ENCODE measurements at places on chromosomes 11 and 22. TPM values are rescaled to one million over a fixed set of nuclear protein-coding genes. Genes with fewer than 3 reads are reported as not detected.

Gene GSTT2B
- 2.1 TPM for total RNA-seq

Gene GPR83
- 0.34 TPM for total RNA-seq

Gene SOX10
- 279 TPM for total RNA-seq

Gene MAPK8IP2
- 30.4 TPM for total RNA-seq

Gene MAPK8IP1
- total RNA-seq, result 38.7 TPM

Gene FOLH1
- total RNA-seq, result not detected

Gene SRPRA
- 74.6 TPM for total RNA-seq

Gene SLC5A1
- not detected for total RNA-seq

Gene GLYATL2
- 2.3 TPM for total RNA-seq

DNA sequence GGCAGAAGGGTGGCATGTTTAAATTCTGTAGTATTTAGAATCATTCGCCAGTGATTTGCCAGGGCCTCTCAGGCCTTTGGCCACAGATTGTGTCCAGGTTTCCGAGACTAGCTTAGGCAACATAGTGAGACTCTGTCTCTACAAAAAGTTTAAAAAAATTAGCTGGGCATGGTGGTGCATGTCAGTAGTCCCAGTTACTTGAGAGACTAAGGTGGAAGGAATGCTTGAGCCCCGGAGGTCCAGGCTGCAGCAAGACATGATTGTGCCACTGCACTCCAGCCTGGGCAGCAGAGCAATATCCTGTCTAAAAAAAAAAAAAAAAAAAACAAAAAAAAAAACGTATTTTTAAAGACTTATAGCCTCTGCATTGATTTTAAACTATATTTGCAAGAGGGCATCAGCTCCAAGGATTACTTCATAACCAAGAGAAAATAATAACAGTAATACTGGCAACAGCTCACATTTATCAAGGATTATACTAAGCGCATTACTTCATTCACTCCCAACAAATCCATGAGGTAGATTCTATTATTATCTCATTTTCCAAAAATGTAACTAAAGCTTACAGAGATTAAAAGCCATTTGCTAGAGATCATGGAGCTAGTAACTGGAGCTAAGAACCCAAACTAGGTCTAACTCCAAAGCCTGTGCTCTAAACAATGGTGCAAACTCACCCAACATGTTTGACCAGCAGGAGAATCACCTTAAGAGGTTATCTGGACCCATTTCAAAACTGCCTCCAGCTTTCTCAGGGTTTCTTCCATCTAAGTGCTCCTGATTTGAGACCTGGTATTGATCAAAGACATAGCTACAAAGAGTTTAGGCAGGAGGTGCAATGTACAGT is 32.6 kb upstream of the SLC6A5 start:
- no peak for DNase-seq

- DNase-seq, result no peak
These were observed 27.1 kb downstream of the ADAMTS15 start for GRCh38 chr11:130475426-130476053.

GRCh38 chr11:75481922-75482606 is 43.7 kb downstream of the GDPD5 start:
- no peak for DNase-seq

GRCh38 chr11:34977089-34977912 is 60.9 kb downstream of the PDHX start:
- no peak for DNase-seq

DNA sequence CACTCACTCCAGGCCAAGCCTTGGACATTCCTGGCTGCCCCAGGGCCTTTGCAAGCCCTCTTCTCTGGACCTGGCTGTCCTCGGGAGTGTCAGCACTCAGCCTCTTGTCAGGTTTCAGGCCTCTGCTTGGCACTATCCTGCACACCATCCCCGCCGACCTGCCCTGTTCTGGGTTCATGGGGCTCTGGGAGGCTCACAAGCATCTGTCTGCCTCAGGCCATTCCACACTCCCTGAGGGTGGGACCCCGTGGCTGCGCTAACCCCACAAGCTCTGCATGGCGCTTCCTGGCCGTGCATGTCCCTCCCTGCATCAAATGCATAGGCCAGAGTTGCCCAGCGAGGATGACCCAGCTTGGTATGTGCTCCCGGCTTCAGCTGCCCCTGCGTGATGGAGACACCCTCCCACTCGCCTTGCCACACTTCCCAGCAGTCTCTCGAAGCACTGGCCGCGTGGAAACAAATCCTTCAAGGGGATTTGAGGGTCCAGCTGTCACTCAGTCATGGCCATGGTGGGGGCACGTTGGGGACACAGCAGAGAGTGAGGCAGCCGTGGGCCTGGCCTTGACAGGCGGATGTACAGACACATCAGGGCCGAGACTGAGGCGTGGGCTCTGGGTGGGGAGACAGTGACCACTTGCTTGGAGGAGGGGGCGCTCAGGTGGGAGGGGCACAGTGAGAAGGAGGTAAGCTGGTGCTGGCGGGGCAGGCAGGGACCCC is 87.3 kb downstream of the KCNQ1 start:
- DNase-seq, result no peak

GRCh38 chr11:33640730-33641371 is 59.8 kb downstream of the C11orf91 start:
- no peak for DNase-seq

GRCh38 chr22:46379066-46379930 is 43.8 kb downstream of the TRMU start:
- DNase-seq, result no peak

DNA sequence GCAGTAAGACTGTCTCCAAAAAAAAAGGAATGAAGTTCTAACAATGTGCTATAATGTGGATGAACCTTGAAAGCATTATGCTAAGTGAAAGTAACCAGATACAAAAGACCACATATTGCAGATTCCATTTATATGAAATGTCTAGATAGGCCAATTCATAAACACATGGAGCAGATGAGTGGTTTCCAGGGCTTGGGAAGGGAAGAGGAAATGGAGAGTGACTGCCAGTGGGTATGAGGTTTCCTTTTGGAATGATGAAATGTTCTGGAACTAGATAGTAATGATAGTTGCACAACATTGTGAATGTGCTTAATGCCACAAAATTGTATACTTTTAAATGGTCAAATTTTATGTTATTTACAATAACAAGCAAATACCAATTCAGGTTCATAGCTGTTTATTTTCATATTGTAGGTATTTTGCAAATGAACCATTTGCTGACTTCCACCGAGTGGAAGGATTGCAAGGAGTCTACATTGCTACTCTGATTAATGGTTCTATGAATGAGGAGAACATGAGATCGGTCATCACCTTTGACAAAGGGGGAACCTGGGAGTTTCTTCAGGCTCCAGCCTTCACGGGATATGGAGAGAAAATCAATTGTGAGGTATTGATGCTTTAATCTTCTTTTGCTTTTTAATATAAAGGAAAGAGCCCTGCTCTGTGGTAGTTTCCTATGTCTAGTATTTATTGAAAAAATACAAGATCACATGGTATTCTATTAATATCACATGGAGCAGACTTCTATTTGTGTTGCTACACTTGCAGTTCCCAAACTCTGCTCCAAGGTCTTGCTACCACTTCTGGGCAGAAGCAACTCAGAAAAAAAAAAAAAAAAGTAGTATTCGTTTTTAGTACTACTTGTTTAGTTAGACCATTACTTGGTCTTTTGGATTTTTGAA is 67.7 kb upstream of the SORL1-AS1 start:
- DNase-seq, result no peak

GRCh38 chr11:86812981-86813380 is 12.6 kb downstream of the PRSS23 start:
- DNase-seq, result no peak

- DNase-seq, result no peak
These were observed 4.6 kb downstream of the SNAP29 start for GRCh38 chr22:20863366-20863765.

- DNase-seq, result no peak
These were observed 1.6 kb upstream of the FGF19 start for GRCh38 chr11:69705351-69705811.

DNA sequence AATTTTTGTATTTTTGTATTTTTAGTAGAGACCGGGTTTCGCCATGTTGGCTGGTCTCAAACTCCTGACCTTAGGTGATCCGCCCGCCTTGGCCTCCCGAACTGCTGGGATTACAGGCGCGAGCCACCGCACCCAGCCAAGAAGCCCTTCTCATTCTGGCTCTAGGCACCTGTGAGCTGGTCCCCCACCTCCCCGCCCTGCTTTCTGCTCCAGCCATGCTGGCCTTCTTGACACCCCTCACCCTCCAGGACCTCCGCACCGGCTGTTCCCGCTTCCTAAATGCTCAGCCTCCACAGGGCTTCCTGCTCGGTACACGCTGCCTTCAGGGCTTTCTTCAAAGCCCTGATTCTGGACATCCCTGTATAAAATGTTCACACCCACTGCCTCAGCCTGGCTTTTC is 5.5 kb upstream of the FXYD2 start:
- DNase-seq, result no peak

- no peak for DNase-seq
These were observed 172.8 kb upstream of the NAV2 start for GRCh38 chr11:19539861-19540260.

DNA sequence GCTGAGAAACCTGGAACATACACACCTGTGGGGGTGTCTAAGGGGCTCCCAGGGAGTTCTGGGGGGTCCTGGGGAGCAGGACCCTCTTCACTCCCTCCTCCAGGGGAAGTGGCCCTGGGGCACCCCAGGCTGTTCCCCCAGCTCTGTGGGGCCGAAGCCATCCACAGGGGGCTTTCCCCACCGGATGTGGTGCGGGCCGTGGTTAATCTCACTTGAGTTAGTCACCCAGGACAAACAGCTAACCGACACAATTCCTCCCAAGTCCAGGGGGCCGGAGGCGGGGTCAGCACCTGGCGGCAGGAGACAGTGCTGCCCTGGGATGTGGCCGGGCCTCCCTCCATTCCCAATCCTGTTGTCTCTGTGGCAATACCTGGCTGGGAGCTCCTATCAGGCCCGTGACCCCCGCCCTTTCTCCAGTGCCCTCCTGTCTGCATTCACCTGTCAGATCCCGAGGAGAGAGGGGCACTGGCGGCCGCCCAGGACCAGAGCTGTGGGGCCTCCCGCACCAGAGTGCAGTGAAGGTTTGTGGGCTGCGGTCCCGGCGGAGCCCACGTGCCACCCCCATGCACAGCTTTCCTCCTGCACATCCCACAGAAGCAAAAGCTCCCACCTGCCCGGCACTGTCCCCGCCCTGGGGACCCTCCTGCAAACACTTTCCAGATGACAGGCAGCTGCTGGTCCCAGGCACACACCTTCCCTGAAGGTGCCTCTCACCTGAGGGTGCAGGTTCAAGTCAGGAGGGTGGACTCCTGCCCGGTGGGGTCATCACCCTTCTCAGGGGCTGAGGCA is 5.2 kb upstream of the MUC5AC start:
- no peak for DNase-seq

DNA sequence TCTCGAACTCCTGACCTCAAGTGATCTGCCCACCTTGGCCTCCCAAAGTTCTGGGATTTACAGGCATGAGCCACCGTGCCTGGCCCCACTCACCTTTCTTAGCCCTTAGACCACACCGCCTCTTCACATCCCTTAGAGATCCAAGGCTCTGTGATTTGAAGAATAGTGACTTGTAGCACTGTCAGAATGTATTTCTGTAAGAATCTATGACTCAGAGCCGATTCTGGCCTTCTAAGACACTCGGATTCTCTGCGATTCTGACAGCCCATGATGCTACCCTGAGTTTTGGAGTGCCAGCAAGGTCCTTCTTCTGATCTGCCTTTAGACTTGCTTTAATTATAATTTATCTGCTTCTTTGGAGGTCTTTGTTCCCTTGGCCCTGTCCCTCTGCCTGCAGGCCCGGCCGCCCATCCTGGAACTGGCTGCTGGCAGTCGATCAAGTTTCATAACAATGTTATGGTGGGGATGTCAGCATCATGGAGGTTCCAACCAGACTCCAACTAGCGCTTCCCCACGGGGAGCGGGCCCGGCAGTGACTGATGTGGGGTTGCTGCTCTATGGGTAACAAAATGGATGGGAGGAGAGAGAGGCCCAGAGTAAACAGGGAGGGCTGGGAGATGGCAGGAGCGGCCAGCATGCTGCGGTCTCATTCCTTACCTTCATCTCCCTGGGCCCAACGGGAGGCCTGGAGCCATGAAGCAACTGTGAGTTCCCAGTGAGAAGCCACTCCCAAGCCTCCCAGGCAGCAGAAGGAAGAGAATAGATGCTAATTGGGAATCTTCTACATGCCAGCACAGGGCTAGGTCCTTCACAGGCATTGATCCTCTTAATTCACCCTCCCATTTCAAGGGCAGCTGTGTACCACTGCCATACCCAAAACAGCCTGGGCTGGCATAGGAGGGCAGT is 55.7 kb upstream of the RASD2 start:
- DNase-seq, result no peak

- no peak for DNase-seq
These were observed 26.3 kb downstream of the RNF141 start for GRCh38 chr11:10514709-10515108.

DNA sequence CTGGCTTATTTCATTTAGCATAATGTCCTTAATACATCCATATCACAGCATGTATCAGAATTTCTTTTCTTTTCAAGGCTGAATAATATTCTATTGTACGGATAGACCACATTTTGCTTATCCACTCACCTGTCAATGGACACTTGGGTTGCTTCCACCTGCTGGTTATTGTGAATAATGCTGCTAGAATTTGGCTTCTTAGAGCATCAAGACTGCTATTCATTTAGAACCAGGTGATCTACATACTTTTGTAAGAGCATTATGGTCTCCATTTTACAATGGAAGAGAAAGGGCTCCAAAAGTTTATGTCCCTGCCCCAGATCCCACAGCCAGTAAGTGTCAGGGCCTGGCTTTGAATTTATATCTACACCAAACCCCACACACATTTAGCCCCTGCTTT is 100.7 kb upstream of the CD82 start:
- no peak for DNase-seq

All from neural crest cell (in vitro differentiated cells).